ENCODE measurements at places on chromosomes 13 and 19.
A peak's percentile ranks its signal among the peaks of the same experiment; 100 is the strongest.

DNA sequence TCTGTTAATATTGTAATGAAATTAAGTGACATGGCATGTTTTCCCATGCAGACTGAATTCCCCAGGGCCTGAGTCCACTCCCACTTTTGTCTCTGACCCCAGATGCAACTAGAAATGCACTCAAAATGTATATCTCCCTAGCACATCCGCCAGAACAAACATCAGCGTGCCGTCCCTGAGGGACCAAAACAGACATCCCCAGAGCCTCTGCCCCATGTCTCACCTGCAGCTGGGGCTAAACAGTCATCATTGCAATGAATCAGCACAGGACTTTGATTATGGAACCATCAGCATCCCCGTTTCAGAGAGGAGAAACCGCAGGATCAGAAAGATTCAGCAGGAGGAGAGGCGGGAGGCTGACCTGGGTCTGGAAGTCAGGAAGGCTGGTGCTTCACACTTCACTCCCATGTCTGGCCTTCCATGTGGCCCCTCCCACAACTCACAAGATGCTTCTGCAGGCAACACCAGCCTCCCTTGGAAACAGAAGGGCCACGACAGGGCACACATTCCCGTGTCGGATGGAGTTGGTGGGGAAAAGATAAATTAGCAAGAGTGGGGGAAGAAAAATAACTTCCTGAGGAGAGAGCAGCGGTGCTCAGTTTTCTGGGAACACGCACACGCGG lies 130.6 kb upstream of the VSTM2B start:
- DNase-seq, result no peak

DNA sequence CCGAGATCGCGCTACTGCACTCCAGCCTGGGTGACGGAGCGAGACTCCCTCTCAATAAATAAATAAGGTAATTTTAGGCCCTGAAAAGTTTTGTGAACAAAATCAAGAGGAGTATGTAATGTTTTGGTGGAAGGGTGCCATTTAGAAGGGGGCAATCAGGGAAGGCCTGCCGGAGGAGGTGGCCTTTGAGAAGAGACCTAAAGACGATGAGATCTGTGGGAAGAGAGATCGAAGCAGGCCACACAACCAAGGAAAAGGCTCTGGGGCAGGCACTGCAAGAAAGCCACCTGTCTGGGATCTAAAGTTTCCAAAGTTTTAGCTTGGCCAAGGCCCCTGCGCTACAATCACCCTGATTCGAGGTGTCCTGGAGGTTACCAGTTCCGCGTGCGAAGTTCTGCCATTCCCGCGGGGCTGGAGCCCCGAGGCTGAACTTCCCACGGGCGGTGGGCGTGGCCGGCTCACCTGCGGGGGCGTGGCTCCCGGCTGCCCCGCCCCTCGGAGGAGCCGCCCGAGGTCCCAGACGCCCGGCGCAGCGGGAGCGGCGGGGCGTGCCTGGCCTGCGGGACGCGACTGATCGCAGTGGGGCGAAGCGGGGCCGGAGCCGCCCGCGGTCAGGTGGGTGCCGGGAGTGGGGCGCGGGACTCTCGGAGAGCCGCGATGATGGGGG lies at the start of gene KLC3:
Gene KLC3, plus strand, starts transcription at position 519 of the 667 bp plus-strand sequence. CDS start 4,792 bp downstream, outside the sequence.
- DNase-seq, result no peak

DNA sequence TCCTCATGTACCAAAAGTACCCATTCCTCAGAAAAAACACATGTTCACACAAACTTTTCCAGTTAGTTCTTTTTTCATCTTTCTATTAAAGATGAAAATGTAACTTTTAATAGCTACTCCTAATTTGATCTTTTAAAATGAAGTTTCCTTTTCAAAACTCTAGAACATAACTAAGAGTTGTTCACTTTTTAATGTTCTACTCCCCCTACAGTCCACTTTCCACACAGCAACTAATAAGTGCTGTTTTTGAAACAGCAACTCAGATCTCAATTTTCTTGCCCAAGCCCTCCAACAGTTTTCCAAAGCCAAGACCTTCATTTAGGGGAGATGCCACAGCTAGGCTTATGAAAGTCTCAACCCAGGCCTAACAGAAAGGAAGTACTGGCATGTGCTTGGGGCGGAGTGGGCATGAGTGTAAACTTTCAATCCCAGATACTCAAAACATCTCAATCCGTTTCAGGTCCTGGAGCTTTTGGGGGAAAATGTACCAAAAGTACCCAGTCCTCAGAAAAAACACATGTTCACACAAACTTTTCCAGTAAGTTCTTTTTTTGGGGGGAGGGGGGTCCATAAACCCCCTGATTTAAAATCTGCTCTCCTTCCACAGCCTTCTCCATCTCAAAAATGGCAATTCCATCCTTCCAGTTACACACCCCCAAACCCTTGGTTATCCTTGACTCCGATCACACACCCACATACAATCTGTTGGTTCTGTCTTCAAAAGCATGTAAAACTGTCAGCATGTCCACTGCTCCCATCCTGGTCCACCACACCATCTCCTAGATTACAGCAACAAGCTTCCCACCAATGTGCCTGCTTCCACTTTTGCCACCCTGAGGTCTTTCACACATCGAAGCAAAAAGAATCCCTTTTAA lies 2.0 kb downstream of the FBL start:
- peak; percentile 77 for DNase-seq

- DNase-seq, result no peak
These were observed 25.9 kb downstream of the RASL11A start for GRCh38 chr13:27296496-27296895.

- no peak for DNase-seq
These were observed 262.2 kb downstream of the KLF5 start for GRCh38 chr13:73321043-73321442.

DNA sequence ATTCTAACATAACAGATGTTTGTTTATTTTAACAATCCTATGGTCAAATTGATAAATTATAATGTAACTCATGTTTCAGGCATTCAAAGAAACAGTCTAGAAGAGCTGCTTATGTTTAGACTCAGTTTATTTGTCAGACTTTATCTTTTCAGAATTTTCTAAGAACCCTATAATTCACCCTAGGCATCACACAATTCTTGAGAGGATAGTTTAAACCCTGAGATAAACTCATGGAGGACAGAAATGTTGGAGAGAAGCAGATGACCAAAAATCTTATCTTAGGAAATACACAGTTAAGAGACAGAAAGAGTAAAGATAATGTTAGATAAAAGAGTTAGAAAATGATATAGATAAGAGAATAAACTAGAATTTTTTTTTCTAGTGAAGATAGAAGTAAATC lies 1185.7 kb upstream of the SLC10A2 start:
- no peak for DNase-seq

DNA sequence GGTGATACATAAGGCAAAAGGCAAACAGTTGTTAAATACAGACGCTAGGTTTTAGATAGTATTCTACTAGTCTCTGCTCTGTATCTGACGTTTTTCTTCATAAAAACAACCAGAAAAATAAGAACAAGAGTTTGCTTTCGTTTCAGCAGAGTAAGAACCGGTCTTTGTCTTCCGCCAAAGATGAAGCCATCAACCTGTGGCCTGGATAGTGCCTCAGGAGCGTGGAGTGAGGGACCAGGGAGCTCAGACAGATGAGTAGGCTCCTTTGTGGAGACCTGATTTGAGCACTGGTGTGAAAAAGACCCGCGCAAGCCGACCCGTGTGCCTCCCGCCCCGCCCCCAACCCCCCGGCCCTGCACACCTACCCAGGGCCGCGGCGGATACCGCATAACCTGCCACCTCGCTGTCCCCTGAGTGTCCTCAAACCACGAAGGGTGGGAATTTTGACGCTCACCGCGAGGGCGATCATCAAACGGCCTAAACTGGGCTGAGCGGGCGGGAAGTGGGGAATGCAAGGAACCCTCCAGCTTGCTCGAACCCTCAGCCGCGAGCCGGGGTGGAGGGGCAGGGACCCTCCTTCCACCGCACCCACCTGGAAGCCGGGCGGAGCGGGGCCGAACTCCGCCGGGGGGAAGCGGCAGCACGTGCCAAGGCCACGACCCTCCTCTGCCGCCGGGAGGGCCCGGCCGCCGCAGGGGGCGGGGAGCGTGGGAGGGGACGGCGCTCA lies 866 bp upstream of the LMO7 start:
- DNase-seq, result no peak

- peak; percentile 23 for DNase-seq
These were observed 101.2 kb upstream of the TEX29 start for GRCh38 chr13:111219280-111219679.

- DNase-seq, result peak; percentile 84
These were observed 33.2 kb downstream of the RASA3 start for GRCh38 chr13:114099191-114099590.

DNA sequence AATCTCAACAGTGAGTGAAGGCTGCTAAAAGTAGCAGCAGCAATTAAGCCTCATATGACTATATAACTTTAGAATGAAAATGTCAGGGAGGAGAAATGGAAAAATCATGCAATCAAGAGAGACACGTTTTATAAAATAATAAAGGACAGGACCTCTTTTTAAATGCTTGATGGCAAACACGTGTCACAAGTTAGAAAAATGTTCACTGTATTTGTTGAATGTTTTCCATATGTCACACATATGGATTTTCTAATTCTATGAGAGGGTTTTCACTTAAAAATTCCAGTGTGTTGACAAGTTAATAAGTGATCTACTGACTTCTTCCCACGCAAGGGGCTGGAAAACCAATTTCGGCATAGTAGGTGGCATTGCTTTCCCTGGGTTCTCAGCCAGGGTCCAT lies 27.7 kb upstream of the KCTD12 start:
- DNase-seq, result no peak

DNA sequence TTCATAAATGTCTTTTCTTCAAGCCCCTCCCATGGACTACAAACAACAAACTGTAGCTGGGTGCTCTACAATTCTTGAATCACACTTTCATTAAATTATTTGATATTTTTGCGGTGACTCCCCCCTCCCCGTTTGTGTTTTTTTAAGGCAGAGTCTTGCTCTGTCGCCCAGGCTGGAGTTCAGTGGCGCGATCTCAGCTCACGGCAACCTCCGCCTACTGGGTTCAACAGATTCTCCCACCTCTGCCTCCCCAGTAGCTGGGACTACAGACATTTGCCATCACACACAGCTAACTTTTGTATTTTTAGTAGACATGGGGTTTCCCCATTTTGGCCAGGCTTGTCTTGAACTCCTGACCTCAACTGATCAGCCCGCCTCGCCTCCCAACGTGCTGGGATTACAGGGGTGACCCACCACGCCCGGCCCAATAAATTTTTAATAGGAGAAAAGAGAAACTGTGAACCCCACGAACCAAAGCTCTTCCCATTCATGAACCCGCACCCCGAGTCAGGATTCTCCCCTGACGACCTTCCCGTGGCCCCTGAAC lies 703 bp downstream of the ZNF506 start:
- DNase-seq, result no peak

GRCh38 chr19:52522551-52522950 lies 4.9 kb upstream of the ZNF808 start:
- DNase-seq, result no peak

DNA sequence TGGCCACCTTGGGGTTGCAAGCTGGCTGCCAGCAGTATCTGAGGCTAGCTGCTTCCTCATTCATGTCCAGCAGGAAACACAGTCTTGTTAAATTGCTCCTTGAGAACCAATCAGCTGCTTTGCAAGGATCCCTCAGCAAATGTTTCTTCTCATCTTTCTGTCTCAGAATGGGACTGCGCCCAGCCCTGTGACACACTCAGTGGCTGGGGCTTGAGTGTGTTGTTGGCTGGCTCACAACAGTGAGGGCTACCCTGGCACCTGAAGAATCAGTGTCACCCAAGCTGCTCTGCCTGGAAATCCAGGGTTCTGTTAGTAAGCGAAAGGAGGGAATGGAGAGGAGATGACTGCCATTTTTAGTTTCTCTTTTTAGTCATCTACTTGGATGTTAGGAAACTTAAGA lies 317.2 kb downstream of the DCT start:
- DNase-seq, result no peak

DNA sequence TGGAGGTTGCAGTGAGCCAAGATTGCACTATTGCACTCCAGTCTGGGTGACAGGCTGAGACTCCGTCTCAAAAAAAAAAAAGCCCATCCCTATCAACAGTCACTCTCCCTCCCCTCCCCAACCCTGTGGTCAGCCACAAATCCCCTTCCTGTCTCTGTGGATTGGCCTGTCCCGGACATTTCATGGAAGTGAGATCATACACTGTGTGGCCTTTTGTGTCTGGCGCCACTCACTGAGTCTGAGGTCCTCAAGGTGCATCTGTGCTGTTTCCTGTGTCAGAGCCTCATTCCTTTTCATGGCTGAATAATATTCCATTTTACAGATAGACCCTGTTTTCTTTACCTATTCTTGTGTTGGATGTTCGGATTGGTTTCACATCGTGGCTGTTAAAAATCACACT lies 149.5 kb downstream of the PTPRS start:
- DNase-seq, result no peak

DNA sequence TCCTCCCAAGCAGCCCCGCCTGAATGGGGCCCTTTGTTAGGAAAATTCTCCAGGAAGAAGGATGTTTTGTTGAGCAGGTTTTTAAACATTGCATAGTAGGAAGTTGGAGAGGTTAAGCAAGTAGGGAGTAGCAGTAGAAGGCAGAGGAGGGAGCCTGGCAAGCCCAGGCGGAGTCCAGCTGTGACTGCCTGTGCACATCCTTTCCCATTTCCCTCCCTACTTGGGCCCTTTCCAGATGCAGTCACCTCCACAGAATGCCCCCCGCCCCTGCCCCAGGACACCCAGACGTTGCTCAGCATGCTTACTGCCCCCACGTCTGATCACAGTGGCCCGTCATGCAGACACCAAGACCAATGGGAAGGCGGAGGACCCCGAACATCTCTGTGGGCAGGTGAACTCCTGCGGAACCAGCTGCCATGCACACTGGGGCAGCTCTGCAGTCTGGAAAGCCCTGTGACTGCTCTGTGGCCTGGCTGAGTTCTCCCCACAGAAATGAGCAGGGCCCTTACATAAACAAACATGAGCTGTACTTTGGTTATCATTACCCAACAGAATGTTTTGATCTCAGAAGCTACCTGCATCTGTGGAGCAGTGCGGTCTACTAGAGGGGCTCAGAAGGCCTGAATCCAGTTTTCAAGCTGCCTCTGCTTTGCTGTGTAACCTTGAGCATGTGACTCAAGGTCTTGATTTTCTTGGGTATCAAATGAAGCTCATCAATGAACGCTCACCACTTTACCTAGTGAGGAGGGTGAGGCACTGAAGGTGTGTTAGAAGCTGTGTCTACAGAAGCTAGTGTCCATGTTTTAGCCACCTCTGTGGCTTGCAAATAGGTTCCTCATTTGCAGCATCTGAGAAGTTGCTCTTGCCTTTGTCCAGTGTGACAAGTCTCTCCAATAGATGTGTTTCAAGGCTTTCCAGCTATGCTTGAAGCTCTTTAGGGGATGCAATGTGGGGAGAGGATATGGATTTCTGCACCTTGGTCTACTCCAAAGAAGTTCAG lies 84.2 kb downstream of the TNFRSF19 start:
- no peak for DNase-seq

- DNase-seq, result no peak
These were observed 926 bp upstream of the ZNF836 start for GRCh38 chr19:52172347-52172746.

DNA sequence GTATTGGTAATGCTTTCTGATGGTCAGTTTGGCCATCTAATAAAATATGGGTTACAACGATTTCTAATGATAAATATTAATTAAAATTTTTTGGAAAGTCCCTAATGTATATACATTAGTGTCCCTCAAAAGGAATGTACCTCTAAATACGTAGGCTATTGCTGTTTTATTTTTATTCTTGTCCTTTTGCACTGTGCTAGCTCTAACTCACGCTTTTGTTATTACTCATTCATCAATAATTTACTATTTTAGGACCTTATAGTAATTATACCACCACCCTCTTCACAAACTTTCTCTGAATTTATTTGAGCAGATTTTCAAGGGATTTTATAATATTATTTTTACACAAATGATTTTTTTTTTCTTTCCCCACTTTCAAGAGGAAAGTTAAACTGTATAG lies 795.9 kb upstream of the PCDH9 start:
- DNase-seq, result no peak

All from suppressor macrophage treated with lipopolysaccharide for 4 hours (primary cell).